Activated T-cell treated with anti-CD3 and anti-CD28 coated beads for 24 hours (primary cell): ENCODE measurements at places on chromosomes 16 and 17.

DNA sequence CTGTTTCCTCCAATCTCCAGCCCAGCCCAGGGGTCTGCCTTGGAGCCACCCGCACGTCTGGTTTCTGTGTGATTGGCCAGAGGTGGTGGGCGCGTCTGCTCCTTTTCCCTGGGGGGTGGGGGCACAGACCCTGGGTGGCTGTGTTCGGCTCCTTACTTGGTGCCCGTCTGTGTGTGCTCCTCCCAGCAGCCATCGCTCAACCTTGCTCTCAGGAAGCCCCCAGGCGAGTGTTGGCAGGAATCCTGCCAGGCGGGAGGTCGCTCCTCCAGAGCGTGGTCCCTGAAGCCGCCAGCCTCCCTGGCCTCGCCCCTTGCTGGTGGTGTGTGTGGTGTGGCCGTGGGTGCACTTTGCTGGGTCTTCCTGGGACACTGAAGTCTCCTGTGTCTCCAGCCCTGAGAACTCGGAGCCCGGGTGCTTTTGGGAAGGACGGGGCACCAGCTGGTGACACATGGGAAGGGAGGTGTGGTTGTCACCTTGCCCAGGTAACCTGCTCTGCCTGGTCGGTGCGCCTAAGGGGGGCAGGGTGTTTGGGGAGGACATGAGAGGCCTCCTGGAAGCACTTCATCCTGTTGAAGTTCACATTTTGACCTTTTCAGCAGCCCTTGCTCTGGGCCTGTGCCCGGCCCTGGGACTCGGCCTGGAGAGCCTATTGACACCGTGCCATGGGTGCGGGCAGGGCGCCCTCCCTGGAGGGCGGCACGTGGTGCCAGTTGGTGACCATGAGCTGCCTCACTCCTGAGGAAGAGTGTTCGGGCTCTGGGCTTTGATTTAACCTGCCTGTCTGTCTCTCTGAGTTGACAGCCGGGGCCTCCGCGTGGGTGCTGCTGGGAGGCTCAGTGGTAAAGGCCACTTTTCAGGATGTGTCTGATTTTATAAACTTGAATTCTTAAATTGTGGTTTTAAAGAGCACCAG is 49.0 kb upstream of the ZNF750 start:
- DNase-seq = no peak

DNA sequence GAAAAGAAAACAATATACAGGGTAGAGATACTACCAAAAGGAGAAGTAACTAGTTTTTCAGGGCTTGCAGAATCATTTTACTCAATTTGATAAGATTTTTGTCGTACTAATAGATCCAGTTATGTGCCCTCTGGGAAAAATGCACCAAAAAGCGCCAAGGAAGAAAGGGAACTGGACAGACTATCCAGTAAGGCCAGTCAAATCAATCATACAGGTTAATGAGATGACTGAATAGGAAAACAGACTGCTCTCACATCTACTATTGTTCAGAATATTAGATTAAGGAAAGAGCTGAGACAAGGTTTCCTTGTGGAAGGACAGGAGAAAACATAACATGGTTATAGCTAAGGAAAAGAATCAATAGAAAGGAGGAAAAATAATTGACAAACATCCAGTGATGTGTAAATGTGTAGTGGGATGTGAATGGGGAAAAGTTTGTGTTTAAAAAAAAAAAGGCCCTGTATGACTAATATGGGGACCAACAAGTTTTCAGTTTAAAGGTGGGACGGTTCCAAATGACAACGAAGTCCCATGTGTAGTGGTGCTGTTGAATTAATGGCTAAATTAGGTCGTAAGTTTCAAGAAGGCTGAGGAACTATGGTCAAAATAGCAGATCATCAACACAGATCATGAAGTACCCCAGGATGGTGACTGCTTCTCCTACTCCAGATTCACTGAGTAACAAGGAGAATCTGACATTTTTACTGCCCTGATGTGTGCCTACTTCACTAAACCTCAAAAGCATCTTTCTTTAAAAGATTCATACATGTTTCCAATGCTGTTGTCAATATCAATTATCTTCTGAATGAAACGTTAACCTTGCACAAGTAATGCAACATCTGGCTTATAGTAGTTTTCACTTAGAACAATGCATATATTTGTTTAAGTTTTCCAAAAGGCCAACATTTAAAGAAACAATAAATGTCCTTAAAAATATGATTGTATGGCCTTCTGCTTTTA is 40.7 kb downstream of the BRIP1 start:
- no peak for DNase-seq

DNA sequence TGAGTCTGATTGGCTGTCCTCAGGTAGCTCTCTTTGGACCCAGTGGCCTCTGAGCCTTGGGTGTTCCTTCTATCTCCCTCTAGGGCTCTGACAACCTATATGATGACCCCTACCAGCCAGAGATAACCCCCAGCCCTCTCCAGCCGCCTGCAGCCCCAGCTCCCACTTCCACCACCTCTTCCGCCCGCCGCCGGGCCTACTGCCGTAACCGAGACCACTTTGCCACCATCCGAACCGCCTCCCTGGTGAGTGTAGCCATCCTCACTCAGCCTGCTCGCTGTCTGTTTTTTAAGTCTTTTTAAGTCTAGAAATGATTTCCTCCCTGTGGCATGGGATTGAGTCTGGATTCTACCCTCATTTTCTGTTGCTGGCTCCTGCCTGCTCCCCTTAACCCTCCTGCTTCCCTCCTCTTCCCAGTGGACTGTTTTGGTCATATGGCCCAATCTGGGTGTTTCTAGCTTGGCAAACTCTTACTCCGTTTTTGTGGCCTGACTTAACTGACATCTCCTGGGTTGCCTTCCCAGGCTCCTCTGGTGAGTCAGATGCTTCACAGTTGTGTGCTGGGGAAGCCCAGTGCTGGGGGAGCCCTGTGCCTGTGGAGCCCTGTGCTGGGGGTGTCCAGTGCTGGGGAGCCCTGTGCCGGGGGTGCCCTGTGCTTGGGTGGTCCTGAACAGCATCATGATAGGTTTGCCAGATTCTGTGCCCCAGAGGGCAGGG is 9.9 kb downstream of the TAOK2 start:
- DNase-seq = no peak

DNA sequence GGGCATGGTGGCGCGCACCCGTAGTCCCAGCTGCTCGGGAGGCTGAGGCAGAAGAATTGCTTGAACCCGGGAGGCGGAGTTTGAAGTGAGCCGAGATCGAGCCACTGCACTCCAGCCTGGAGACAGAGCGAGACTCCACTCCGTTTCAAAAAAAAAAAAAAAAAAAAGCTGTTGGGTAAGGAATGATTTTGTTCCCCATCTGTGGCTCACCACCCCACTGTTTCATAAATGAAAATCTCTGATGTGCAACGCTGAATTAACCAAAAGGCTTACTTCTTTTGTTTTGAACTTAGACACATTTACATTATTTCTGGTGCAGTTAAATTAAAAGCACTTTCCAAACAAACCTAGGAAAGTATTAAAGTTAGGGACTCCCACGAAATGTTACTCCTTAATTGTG is 1.2 kb upstream of the METTL9 start:
- DNase-seq = no peak

DNA sequence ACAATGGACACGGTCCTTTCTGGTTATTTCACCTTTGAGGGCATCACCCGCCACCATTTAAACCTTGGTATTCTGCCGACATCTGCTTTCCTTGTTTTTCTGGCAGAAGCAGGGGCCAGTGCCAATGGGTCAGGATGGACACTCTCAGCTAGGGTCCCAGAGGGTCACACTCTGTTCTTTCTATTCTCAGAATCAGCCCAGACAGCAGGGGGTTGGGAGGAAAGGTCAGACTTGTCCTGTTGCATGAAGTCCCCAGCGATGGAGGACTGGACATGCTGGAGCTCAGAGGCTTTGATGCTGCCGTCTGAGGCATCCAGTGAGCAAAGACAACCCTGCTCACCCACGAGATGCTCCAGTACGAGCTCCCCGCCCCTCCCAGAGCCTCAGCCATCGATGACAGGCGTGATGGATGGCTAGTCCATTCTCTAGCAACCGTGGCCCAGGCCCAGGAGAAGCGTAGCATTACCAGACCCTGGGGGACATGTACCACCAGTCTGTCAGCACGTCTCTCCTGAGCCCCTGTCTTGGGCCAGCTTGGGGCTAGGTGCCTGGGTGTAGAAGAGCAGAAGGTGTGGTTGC is 62.0 kb downstream of the FOXL1 start:
- DNase-seq = no peak

DNA sequence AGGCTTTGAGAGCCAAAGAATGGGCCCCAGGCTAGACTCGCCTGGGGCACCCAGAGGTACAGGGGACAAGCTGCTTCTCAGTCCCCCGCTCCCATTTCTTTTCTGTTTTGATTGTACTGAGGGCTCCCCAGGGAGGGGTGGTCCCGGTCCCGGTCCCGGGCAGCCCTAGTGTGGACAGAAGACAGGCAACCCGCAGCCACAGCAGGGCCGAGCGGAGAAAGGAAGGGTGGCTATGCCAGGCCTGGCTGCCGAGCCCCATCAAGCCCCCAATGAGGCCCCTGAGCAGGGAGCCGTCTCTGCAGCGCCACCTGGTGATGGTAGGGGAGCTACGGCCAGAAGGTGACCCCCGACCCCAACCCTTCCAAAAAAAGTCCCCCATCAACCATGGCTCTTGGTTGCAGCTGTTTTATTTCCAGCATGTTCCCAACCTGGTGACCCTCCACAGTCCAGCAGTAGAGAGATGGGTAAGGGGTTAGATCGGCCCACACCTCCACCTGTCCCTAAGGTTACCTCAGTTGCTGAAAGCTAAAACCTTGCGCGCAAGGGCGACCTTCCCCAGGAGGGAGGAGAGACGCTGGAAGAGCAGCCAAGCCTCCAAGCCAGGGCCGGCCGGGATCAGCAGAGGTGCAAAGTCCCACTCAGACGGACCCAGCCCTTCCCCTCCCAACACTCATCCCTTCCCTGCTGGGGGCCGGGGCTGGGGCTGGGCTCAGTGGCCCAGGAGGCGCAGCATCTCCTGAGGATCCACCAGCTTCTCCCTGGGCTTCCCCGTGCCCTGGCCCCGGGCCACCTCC is 2.6 kb upstream of the GRIN2C start:
- DNase-seq = peak; percentile 56

GRCh38 chr16:4319454-4320421 is 3.9 kb downstream of the GLIS2 start:
- peak; percentile 39 for DNase-seq

GRCh38 chr17:58277802-58278595 is 2.7 kb downstream of the MPO start:
- DNase-seq = no peak

GRCh38 chr16:2033057-2033908 is 6.6 kb downstream of the NHERF2 start:
- no peak for DNase-seq

GRCh38 chr17:13792314-13792713 is 190.6 kb upstream of the HS3ST3A1 start:
- DNase-seq = no peak

GRCh38 chr16:66278111-66278531 is 88.4 kb upstream of the CDH5 start:
- DNase-seq = no peak

- no peak for DNase-seq
Measured at GRCh38 chr17:64413513-64413912, 22.9 kb upstream of the PECAM1 start.

GRCh38 chr17:81302861-81303333 is 7.8 kb upstream of the SLC38A10 start:
- DNase-seq = no peak

GRCh38 chr17:4815043-4815675 is 8.2 kb downstream of the PLD2 start:
- DNase-seq = no peak

GRCh38 chr16:17224879-17225281 is 245.9 kb downstream of the XYLT1 start:
- DNase-seq = no peak

DNA sequence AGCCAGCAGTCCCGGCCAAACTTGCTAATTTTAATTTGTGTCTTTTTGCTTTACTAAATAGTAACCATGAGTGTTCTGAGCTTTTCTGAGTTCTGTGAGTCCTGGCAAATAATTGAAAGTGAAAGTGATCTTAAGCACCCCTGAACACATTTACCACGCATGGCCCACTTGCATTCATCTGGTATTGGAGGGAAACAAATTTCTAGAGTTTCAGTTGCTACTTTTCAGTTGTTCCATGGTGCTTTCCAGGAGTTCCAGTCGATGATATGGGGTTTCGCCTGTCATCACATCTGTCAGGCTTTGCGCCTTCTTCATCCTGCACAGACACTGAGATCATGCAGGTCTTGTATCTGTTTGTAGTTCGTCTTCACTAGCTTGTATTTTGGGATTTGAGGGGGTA is 44.1 kb downstream of the CRLF3 start:
- peak; percentile 17 for DNase-seq

DNA sequence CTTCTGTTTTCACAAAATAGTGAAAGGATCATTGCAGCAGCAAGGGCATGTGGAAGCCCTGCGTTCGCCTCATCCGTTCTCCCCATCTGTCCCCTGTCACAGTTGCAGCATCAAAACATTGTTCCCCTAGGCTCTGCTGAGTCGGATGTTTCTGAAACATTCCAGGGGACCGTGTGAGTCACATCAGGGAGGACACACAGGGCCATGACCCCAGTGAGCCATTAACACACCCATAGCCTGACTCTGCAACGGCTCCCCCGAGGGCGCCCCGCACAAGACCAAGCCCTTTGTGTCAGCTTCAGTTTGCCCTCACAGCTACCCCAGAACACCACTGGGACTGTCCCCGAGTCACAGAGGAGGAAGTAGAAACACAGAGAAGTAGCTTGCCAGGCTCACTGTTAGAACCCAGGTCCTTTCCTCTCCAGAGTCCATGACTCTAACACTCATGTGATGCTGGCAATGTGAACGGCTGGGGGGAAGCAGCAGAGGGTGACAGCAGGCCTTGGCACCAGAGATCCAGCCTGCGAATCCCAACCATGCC is 63.3 kb upstream of the HSBP1 start:
- DNase-seq = no peak

- no peak for DNase-seq
Measured at GRCh38 chr16:30482366-30482765, 9.8 kb downstream of the ITGAL start.

DNA sequence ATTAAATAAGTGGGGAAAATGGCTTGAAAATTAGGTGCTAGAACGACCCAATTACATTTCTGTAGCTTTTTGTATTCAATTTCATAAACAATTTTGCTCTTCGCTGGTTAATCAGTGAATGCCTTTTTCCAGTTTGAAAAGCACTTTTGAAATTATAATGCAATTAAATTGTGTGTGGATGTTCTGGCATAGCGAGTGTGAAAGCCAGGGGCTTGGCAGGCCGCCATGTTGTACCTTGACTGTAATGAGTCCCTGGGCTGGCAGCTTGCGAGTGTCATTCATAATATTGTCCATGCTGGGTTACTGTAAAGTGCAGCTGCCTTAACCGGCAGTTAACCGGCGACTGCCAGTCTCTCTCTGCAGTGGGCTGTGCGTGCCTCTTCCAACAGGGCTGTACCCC is 177.8 kb downstream of the CCDC182 start:
- DNase-seq = no peak
